ENCODE measurements at places on chromosomes 2 and 18.

DNA sequence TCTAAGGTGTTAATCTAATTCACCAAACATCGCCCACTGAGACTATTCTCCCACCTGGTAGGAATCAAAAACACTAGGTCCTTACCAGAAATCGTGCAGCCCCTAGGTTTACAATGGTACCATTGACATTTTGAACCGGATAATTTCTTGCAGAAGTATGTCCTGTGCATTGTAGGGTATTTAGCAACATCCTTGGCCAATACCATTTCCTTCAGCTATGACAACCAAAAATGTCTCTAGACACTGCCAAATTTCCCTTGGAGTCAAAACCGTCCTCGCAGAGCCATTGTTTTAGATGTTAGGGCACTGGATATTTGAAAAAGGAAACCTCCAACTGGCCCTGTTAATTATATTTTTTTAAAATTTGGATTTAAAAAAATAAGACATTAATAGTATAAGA is 3.8 kb downstream of the VPS54 start:
- DNase-seq: no peak

GRCh38 chr2:219985017-219985416 is 357.6 kb downstream of the SLC4A3 start:
- DNase-seq: no peak

- no peak for DNase-seq
Observed at GRCh38 chr2:56121995-56122394, 61.8 kb upstream of the CCDC85A start.

DNA sequence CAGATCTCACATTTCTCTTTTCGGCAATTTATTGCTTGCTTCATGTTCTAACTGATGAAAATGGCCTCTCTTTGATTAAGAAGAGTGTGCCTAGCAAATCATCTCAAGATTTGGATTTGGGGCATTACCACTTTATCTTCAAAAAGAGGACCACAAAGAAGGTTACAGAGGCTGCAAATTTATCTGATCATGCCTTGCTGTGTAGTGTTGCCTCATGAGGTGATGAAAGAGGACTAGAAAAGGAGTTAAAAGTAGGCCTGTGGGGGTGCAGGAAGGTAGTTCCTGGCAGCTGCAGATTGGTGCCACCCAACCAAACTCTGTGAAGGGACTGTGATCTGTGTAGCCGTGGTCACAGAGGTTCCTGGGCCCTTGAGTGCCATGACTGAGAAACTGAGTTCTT is 69.2 kb downstream of the PRELID3A start:
- no peak for DNase-seq

DNA sequence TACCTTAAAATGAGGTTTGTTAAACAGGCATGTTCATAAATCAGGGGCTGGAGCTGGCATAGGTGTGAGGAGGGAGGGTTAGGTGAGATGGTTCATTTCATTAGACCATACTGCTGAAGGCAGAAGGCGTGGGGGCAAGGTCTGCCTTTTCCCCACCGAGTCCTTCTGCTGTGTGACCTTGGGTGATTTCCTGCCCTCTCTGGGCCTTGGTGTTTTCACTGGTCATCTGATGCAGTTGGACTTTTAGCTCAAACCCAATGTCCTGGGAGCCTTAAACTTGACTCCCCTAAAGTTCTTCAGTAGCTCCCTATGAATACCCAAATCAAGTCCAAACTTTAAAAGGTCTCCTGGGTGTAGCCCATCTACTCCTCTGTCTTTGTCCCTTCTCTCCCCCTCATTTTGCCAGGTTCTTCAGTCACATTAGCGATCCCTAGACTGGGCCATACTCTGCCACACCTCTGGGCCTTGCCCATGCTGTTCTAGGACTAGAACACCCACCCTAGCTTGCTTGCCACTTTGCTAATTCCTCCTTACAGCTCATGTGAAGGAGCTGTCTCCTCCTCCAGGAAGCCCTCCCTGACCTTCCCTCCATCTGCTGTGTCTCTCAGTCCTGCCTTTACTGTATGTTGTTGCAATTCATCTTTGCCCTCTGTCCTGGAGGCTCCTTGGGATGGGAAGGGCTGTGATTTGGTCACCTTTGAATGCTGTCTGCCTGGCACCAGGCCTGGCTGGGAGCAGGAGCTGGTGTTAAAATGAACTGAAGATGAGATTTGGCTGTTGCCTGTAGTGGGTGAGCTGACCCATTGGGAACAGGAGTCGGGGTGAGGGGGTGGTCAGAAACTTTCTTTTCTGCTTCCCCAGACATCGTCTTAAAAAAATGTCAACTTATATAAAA is 85.4 kb upstream of the HS6ST1 start:
- DNase-seq: no peak

GRCh38 chr2:130183512-130184373 is 1.7 kb downstream of the MZT2B start:
- DNase-seq: no peak

- DNase-seq: no peak
Observed at GRCh38 chr2:239245872-239246721, 154.7 kb downstream of the HDAC4 start.

DNA sequence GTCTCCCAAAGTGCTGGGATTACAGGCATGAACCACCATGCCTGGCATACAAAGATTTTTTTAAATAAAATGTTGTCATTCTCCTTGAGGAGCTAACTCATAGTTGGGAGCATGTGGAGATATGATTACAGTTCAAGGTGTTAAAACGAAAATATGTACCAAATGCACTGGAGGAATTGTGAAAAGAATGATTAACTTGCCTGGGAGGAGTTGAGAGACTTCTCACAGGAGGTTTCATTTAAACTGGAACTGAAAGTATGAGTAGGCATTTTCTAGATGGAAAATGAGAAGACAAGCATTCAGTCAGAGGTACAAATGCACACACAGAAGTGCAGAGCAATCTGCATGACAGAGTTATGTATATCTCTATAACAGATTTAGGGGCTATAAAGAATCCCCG is 126.6 kb upstream of the PDE1A start:
- DNase-seq: no peak

DNA sequence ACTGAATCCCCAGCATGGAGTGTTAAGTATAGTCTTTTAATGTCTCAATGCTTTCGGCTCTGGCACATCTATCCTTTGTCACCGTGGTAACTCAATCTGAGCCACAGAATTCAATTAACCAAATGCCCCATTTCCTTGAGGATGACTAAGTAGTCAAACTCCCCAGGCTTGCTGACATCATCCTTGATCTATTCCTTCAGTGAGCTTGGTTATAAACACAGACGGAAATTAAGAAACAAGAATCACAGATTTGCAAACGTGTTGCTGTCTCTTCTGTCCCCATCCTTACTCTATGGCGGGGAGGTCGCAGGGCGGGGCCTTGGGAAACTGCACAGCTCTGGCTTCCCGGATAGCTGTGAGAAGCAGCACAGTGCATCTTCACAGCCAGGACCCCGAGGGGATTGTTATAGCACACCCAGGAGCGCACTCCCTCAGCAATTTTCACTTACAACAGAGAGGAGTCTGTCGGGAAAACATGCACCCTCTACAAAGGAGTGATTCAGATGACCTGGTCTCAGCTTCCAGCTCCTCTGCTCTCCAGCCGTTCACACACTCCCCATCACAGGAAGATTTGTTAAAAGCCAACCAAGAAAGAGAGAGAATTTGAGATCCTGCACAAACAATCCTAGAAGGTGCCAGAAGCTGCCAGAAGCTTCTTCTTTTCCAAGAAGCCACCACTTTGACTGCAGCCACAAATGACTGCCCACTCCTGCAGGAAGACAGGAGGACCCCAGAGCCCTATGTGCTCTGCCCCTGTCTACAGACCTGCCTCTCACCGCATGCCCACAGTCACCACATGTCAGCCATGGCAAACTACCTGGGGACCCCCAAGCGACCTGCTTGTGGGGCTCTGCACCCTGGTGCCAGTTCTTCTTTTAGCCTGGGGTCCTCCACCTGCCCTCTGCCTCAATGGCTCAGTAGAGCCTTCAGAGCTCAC is 44.9 kb upstream of the YWHAQ start:
- no peak for DNase-seq

DNA sequence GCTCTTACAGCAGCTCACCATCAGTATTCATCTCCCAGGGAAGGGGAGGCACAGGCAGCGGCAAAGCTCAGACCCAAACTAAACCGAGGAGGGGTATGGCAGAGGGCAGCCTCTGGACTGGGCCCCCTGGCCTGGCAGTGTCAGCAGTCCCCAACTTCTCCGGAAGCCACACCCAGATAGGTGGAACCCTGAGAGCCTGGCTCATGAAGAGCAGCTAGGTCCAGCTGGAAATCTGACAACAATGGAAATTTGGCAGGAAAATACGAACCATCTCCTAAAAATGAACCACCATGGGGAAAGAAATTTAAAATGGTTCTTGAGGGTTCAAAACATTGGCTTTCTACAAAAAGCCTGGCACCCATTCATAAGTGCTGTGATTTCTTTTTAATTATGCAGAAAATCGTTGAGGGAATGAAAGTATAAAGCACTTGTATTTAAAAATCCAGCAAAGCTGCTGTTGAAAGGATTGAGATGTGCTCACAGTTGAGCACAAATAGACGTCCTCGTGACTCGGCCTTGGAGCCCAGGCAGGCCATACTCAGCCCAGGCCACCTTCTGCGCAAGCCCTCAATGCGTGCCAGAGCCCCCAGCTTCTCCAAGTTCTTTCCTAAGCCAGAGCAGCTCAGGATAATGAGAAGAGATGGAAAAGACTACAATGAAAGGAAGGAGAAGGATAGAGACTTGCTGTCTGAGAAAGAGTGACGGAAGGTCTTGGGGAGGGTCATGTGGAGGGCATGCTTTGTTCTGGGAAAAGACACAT is 93.0 kb downstream of the COL6A3 start:
- DNase-seq: no peak

DNA sequence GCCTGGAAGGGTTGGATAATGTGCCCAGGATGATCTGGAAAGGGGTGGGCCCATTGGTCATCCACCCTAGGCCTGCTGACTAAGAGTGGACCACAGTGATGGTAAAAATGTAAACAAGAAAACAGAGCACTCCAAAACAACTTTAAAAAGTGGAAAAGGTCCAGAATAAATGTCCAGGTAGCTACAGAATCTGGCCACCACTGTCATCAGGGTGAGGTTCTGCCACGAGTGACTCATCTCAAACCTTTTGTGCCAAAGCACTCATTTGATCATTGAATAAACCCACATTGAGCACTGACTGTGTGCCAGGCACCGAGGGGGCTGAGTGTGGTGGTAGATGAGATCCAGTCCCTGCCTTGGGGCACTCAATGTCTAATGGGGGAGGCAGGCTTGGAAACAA is 64.9 kb downstream of the EMX1 start:
- no peak for DNase-seq

- DNase-seq: no peak
Observed at GRCh38 chr2:229947544-229947943, 25.2 kb downstream of the FBXO36 start.

DNA sequence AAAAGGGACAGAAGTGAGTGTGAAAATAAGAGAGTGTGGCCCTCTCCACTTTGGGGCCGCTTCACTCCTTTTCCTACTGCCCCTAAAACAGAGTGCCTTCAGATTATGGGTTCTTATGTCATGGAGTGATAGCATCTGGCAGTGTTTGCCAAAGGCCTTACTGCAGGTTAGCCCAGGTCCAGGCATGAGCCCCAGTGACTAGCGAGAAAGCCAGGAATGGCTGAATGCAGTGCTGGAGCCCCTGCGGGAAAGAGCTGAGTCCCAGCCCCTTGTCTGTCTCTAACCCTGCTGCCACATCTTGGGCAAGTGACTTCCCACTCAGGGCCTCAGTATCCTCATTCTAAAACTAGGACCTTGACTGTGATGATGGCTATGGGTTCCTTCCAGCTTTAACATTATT is 6.0 kb downstream of the IGFBP5 start:
- DNase-seq: no peak

DNA sequence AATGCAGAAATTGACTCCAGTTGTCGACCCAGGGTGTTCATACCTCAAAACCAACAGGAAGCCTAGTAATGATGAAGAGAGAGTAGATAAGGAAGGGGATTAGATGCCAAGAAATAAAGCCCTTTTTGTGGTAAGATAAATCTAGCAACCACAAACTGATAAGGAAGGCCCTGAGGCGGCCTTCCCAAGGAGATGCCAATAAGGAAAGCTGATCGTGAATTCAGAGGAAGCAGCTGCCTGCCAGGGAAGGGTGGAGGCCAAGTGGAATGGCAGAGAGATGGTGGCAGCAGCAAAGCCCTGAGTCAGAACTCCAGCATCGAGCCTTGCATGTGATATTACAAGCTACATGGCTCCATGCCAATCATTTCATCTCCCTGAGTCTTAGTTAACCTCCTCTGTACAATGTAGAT is 126.3 kb downstream of the IRS1 start:
- DNase-seq: no peak

DNA sequence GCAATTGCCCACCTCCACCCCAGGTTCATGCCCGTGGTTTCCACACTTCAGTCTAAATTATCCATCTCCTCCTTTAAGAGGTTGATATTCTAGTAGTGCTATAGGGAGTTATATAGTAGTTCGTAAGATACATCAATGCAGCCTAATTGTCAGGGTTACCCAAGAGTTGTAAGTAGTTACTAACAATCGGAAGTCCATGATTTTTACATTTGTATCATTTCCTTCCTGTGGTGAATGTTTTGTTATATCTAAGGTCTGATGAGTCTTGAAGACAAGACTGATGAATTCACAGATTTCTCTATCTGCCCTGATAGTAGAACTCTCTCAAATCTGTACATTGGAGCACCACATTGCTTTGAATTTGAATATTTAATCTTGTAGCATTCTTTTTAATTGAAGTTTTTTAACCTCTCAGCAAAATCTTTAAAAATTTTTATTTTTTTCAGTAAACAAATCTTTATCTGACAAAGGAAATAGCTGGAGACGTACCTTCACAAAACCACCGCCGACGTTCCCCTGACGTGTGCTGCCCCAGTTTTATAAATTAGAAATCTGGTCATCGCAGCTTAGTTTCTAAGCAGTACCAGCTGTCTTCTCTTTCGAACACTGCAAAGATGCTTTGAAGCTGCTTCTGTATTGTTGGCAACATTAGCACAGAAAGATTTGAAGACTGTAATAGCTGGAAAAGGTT is 264.5 kb downstream of the SOCS6 start:
- no peak for DNase-seq

DNA sequence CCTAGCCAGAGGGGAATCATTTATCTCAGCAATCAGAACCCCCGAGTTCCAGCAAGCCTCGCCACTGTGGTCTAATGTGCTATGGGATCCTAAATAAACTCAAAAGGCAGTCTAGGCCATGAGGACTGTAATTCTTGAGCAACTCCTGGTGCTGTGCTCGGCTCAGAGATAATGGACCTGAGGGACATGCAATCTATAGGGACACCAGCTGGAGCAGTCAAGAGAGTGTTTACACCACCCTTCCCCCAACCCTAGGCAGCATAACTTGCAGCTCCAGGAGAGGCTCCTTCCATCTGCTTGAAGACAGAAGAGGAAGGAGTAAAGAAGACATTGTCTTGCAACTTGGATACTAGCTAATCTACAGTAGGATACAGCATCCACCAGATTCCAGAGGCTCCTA is 225.5 kb upstream of the KLHL14 start:
- no peak for DNase-seq

DNA sequence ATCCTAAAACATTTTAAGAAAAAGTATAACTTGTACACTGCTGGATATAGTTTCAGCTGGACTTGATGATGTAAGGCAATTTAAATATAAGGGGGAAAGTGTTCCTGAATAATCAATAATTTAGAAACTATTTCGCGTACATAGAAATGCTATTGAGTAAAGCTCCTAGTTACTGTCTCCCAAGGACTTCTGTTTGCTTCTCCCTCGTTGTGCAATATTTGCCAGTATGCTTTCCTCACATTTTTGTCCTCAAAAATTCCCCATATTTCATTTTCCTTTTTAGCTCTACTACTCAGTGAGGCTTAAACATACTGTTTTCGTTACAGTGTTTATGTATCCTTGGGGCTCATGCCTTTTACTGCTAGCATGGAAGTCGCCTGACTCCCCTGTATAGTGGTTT is 36.9 kb downstream of the ATP9B start:
- DNase-seq: no peak

Data from activated T-cell treated with anti-CD3 and anti-CD28 coated beads for 4 hours (primary cell).